A549 treated with RU486 at 1 μM for 4 hours (cell line): ENCODE measurements at places on chromosomes 16 and 17. TPM values are rescaled to one million over a fixed set of nuclear protein-coding genes. Genes with fewer than 3 reads are reported as not detected.

The CPNE7 gene
- 41.6 to 67.2 TPM (median 63.9 TPM) in 5 replicates for total RNA-seq

The KRTAP4-9 gene
- not detected in 5 replicates for total RNA-seq

The NPLOC4 gene
- 89.8 to 106 TPM (median 97.7 TPM) in 5 replicates for total RNA-seq

The RNF135 gene
- 23.2 to 27.5 TPM (median 24.4 TPM) in 5 replicates for total RNA-seq

The ATF7IP2 gene
- 3.2 to 13.1 TPM (median 12.4 TPM) in 5 replicates for total RNA-seq

The TTLL6 gene
- total RNA-seq = 0.48 to 0.97 TPM (median 0.71 TPM) in 5 replicates

The CD300LG gene
- not detected in 5 replicates for total RNA-seq

The NACA2 gene
- not detected in 5 replicates for total RNA-seq

The PLK1 gene
- 153 to 178 TPM (median 167 TPM) in 5 replicates for total RNA-seq

The ARHGDIG gene
- 1.8 to 3.6 TPM (median 2.5 TPM) in 5 replicates for total RNA-seq

The CPHXL2 gene
- not detected in 5 replicates for total RNA-seq

The CORO6 gene
- 4.1 to 8.8 TPM (median 5.7 TPM) in 5 replicates for total RNA-seq

The CRYBA1 gene
- total RNA-seq = not detected in 5 replicates

The FOXO3B gene
- 3.7 to 5.4 TPM (median 5.1 TPM) in 5 replicates for total RNA-seq

The CARD14 gene
- total RNA-seq = 0.09 to 0.29 TPM (median 0.18 TPM) in 5 replicates

The ITGA2B gene
- 0.84 to 2.2 TPM (median 1.4 TPM) in 5 replicates for total RNA-seq

The PRDM7 gene
- 0.03 TPM in 1 of 5 replicates, not detected in the others for total RNA-seq

The FOXN1 gene
- total RNA-seq = not detected in 5 replicates

The PRAC1 gene
- not detected in 5 replicates for total RNA-seq

The KRT27 gene
- total RNA-seq = not detected in 5 replicates

The C16orf54 gene
- total RNA-seq = not detected in 5 replicates

The CHD9NB gene
- 0.58 to 1.9 TPM (median 1.2 TPM) in 5 replicates for total RNA-seq

The LPO gene
- not detected in 5 replicates for total RNA-seq

The RNF166 gene
- total RNA-seq = 11.2 to 21.8 TPM (median 17.7 TPM) in 5 replicates

The WNT9B gene
- total RNA-seq = not detected in 5 replicates

The RASL10B gene
- total RNA-seq = 0.05 to 0.13 TPM (median 0.08 TPM) in 4 of 5 replicates, not detected in the other

The SLC35G6 gene
- total RNA-seq = not detected in 5 replicates

The NTN1 gene
- 0.33 to 0.53 TPM (median 0.42 TPM) in 5 replicates for total RNA-seq

The MMP28 gene
- 4.1 to 7.9 TPM (median 6.6 TPM) in 5 replicates for total RNA-seq

The CACNG5 gene
- total RNA-seq = 0.10 TPM in 1 of 5 replicates, not detected in the others

The RAP1GAP2 gene
- total RNA-seq = 14.4 to 24.4 TPM (median 21.1 TPM) in 5 replicates

The KRT12 gene
- total RNA-seq = not detected in 5 replicates

The NOG gene
- total RNA-seq = 0.90 to 1.4 TPM (median 1.4 TPM) in 5 replicates

The NOXO1 gene
- total RNA-seq = 0.16 to 0.44 TPM (median 0.28 TPM) in 4 of 5 replicates, not detected in the other

The PEMT gene
- total RNA-seq = 51.7 to 76.3 TPM (median 59.0 TPM) in 5 replicates

The EVPLL gene
- total RNA-seq = 0.06 TPM in 1 of 5 replicates, not detected in the others

The ARL17A gene
- 2.2 to 5.3 TPM (median 4.1 TPM) in 5 replicates for total RNA-seq

The TRPV2 gene
- 0.34 to 1.00 TPM (median 0.41 TPM) in 5 replicates for total RNA-seq

The PPP1R27 gene
- total RNA-seq = 0.27 to 0.61 TPM (median 0.32 TPM) in 3 of 5 replicates, not detected in the others

The KLHL10 gene
- total RNA-seq = 0.08 to 0.09 TPM (median 0.08 TPM) in 3 of 5 replicates, not detected in the others

The HERPUD1 gene
- total RNA-seq = 78.7 to 116 TPM (median 82.6 TPM) in 5 replicates

The OR2C1 gene
- not detected in 5 replicates for total RNA-seq

The KRTAP3-1 gene
- total RNA-seq = not detected in 5 replicates

The NARF gene
- 52.1 to 64.1 TPM (median 55.2 TPM) in 5 replicates for total RNA-seq

The ZCCHC14 gene
- total RNA-seq = 5.9 to 9.7 TPM (median 9.5 TPM) in 5 replicates

The PRKCA gene
- 29.4 to 41.1 TPM (median 37.4 TPM) in 5 replicates for total RNA-seq

The ZNF624 gene
- total RNA-seq = 2.0 to 3.2 TPM (median 2.1 TPM) in 5 replicates

The SLFN14 gene
- not detected in 5 replicates for total RNA-seq

The RHBDL3 gene
- 2.9 to 5.2 TPM (median 4.6 TPM) in 5 replicates for total RNA-seq

The DPEP2 gene
- not detected in 5 replicates for total RNA-seq
